ENCODE measurements at places on chromosomes 6 and 20.

DNA sequence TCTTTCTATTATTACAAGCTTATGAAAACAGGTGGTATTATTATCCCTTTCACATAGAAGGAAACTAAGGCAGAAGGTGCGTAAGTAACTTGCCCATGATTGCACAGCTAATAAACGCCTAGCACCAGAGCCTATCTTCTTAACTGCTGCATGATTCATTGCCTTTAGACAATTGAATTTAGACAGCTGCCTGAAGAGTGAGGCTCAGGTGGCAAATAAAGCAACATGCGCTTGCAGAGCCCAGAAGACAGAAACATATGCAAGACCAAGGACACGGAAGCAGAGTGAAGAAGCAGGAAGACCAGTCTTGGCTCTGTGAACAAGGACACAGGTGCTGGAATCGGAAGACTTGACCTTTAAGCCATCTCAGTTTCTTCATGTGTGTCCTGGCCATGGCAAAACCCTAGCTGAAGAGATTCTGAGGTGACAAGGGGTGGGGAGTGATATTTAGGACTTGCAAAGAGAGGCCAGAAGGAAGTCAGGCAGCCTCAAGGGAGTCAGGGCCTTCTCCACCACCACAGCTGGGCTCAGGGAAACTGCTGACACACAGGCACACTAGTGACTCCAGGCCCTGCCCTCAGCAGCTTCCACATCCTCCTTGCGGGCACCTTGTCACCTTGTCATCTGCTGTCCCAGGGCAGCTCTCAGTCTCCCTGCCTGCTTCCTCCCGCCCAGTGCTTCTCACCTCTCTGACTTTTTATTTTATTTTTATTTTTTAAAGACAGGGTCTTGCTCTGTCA lies 91.7 kb upstream of the SLC22A16 start:
- DNase-seq = no peak

- no peak for DNase-seq
Observed at GRCh38 chr6:119215885-119216590, 133.5 kb downstream of the MAN1A1 start.

DNA sequence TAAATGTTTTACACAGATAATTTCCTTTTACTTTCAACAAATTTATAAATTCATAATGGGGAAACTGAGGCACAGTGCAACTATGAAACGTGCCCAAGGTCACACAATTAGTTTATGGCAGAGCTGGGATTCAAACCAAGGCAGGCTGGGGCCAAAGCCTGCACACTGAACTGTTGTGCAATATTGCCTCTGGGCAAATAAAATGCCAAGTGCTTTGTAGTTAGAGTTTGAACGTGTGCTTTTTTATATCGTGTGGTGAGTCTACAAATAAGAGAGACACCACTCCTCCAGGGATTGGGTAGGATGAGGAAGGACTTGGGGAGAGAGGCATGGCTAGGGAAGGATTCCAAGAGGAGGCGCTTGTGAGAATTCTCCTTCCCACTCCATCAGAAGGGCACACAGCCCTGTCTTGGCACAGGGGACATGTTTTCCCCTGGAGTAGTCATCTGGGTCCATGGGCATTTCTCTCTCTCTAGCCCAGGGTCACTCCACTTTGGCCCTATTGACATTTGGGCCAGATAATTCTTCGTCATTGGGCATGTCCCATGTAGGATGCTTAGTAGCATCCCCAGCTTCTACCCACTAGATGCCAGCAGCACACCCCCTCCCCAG lies 2.8 kb upstream of the CDH22 start:
- DNase-seq = no peak

DNA sequence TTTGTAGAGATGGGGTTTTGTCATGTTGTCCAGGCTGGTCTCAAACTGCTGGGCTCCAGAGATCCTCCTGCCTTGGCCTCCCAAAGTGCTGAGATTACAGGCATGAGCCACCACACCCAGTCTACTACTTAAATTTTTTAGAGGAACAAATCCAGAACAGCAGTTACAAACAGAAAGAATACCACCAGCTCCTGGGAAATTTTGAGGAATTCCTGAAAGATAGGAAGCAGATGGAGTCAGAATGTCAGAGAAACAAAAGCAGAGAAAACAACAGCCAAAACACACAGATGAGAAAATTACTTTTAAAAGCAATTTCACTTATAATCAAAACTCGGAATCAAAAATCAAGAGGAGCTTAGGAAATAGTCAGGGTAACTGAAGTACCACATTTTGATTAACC lies 543.3 kb upstream of the MARCKS start:
- DNase-seq = no peak

- no peak for DNase-seq
Observed at GRCh38 chr6:57254055-57254717, 32.1 kb upstream of the RAB23 start.

GRCh38 chr6:80480421-80481157 lies 374.1 kb downstream of the BCKDHB start:
- DNase-seq = no peak

Measured in gastrocnemius medialis (tissue), 4 donors.